Amygdala (tissue), 56 donors: ENCODE measurements at places on chromosomes 5 and 9.
A peak's percentile ranks its signal among the peaks of the same experiment; 100 is the strongest.

DNA sequence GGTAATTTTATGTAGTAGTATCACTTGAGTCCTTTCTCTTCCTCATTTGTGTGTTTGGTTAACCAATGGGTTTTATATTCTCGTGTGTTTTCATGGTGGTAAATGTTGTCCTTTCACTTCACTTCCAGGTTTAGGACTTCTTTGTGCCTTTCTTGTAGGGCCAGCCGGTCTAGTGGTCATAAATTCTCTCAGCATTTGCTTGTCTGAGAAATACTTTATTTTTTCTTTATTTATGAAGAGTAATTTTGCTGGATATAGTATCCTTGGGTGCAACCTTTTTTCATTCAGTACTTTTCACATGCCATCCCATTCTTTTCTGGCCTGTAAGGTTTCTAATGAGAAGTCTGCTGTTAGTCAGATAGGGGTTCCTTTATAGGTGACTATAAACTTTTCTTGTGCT lies 107.1 kb downstream of the GNA14 start:
- no peak for DNase-seq

DNA sequence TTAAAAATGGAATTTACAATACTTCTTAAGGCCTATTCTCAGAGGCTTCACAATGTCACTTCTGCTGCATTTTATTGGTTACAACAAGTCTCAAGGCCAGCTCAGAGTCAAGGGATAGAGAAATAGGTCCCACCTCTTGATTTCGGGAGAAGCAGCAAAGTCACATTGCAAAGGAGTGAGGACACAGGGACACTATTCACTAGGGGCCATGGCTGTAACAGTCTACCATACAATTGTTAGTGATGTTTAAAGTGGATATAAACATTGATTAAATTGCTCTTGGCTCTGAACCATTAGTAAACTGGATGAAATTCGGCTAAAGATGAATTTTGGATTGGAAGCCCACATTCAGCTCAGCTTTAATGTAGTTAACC lies 21.7 kb upstream of the CMBL start:
- no peak for DNase-seq

DNA sequence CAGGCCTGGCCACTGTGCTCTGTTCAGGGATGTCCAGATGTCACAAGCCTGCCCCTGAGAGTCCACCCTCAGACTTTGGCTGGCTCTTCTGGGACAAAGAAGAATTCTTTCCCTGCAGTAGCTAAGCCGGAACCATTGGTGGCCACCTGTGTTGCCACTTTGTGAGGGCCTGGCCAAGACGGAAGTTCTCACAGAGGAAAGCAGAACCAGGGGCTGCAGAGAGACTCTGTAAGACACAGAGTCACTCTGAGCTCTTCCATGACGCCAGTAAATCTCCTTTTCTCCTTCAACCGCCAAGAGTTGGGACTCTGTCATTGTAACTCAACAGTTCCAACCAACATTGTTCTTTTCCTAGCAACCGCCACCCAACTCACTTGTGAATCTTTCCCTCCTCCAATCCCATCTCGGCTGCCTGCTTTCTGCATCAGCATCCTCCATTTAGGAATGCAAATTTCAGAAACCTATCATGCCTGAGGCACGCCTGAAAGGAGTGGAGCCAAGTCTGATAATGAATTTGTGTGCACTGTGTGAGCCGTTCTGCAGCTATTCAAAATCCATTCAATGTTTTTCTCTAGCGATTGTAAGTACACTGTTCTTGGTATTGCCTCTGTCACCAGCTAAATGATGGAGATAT lies 37.8 kb upstream of the ATP6V1G1 start:
- no peak for DNase-seq

DNA sequence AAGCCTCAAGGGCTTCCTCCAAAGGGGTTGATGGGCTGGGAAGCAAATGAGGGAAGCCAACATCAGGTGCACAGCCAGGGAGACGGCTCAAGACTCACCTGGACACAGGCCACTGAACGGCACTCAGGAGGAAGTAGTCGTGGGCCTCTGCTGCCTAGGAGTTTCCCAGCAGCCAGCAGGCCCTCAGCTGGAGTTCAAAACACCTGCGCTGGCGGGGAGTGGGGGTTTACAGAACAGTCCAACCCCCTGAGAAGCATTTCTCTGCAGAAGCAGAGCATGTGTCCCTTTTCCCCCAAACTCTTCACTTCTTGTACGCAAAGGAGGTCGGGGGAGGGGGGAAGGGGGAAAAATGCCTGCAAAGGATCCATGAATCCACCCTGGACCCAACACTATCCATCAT lies 2.3 kb downstream of the WHRN start:
- DNase-seq: no peak

DNA sequence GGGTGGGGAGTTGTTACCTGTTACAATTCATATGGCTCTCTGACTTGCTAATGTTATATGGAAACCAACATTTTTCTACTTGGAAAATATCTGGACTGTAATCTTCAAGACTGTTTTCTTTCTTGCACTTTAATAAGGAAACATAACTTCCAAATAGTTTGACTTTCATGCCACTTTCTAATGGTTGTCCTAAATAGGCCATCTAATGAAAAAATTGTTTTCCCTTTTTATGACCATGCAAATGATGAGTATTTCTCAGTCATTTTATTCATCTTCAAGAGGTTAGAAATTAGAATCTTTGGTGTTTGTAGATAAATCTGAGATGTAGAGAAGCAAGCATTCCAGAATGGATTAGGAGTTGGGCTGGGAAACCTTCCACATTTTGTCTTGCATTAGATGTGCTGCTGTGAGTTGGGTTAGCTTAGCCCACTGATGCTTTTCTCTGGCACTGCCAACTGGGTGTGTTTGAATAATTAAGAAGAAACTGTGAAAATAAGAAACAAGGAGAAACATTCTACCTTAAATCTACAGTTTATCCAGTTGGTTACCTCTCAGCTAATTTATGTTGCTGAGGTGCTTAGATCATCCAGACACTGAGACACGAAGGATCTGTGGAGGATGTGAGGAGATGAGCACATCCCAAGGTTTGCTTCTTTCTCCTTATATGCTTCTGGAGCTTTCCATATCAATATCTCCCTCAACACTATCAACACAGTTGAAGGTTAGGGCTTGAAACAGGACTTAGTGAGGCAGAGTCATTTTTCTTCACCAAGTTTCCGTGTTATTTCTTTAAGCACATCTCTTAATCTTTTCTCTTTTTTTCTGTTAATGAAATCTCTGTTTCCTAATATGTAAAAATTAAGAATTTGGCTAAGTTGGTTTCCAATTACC lies 2.7 kb downstream of the RASGRF2 start:
- no peak for DNase-seq

GRCh38 chr9:124520206-124520596 lies 13.0 kb upstream of the NR5A1 start:
- no peak for DNase-seq

- no peak for DNase-seq
These were observed 19.0 kb upstream of the GGTA1 start for GRCh38 chr9:121518634-121519033.

DNA sequence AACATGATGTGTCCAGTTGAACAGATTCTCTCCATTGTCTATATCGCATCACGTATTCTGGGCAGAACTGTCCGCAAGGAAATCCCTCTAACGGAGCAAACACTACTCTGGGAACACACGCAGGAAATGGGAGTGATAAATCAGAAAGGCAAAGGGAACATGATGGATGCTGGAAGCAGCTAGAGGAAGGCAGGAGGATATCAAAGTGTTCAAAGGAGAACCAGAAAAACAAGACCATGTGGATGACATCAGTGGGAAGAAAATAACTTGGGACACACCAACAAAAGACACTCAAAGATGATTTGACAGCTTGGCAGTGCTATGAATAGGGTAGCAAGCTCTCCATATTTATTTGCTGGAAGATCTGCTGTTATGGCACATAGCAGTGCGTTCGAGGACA lies 142.9 kb downstream of the PLK2 start:
- no peak for DNase-seq

DNA sequence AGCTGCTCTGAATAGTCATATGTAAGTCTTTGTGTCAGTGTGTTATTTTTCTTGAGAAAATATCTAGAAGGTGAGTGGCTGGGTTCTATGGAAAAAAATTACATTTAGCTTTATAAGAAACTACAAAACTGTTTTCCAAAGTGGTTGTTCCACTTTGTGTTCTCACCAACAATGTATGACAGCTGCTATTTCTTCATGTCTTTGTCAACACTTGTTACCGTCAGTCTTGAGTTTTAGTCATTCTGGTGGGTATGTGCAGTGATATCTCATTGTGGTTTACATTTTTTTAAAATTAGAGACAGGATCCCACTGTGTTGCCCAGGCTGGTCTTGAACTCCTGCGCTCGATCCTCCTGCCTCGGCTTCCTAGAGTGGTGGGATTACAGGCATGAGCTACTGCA lies 246.4 kb downstream of the PJA2 start:
- DNase-seq: no peak

GRCh38 chr5:11903121-11903613 lies 1.1 kb downstream of the CTNND2 start:
- no peak for DNase-seq

DNA sequence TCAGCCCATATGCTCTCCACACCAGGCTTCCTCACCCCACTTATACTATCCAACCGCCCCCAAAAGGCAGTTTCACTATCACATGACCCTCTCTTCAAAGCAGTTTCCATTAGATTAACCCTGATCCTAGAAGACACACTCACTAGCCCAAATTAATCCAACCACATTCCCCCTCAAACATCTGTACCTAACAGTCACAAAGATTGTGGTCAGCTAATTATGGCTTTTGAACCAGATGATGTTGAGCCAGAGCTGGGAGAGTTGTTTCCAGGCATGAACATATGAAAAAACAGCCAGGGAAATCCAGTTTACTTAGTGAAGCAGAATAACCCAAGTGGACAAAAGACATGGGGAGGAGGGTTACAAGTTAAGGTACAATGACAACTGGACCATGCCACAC lies 131.2 kb downstream of the SPOCK1 start:
- no peak for DNase-seq

- no peak for DNase-seq
These were observed 623.1 kb downstream of the BNC2 start for GRCh38 chr9:16247188-16247875.

DNA sequence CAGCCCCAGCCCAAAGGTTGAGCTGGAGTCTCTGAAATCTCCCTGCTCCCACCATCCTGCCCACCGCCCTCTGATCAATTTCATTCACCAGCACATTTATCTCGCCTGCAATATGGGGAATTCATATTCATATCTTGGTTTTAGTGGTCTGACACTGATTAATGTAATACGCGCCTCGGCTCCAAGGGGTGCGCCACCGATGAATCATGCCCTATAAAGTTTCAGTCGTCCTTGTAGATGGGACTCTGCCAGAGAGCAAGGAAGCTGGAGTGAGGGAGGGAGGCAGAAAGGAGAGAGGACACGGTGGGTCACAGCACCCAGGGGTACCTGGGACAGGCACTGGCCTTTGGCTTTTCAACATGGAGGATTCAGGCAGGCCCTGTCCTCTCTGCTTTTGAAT lies 8.9 kb downstream of the IRX1 start:
- no peak for DNase-seq

- DNase-seq: no peak
These were observed 301.4 kb upstream of the DAP start for GRCh38 chr5:11062397-11062796.

DNA sequence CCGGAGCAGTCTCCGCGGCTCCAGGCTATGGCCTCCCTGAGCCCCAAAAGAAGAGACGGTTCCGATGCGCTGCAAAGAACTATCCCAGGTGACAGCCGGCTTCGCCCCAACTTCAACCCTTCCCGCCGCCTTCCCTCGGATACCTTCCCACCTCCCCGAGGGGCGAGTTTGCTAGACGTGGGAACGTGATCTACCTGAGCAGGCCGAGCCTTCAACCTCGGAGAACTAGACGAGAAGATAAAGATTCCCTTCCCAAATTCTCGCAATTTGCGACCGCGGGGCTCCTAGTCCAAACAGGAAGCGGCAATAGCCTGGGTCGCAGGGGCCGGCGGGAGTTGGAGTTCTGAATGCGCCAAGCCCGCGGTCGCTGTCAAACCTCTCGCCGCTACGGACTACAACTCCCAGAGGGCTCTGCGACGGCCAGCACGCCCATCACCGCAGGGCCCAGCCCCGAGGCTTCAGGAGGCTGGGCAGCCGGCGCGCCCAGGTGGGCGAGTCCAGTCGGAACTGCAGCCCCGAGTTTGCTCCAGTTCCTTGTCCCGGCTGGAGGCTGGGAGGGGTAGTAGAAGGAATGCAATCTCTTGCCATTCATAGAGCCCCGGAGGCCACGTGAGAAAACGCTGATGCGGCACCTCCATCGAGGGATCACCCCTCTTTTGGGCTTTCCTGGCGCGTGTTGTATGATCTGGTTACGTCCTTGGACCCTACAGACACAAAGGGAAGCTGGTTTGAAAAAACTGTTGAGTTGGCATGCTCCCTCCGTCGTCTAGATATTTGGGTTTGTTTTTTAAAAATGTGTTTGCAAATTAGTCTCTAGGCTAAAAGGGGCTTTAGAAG lies at the start of gene SLC38A9:
TSS of gene SLC38A9 (minus strand) at position 302 of the 837 bp plus-strand sequence. CDS start 14,366 bp downstream, outside the sequence.
- peak; percentile 90 for DNase-seq

DNA sequence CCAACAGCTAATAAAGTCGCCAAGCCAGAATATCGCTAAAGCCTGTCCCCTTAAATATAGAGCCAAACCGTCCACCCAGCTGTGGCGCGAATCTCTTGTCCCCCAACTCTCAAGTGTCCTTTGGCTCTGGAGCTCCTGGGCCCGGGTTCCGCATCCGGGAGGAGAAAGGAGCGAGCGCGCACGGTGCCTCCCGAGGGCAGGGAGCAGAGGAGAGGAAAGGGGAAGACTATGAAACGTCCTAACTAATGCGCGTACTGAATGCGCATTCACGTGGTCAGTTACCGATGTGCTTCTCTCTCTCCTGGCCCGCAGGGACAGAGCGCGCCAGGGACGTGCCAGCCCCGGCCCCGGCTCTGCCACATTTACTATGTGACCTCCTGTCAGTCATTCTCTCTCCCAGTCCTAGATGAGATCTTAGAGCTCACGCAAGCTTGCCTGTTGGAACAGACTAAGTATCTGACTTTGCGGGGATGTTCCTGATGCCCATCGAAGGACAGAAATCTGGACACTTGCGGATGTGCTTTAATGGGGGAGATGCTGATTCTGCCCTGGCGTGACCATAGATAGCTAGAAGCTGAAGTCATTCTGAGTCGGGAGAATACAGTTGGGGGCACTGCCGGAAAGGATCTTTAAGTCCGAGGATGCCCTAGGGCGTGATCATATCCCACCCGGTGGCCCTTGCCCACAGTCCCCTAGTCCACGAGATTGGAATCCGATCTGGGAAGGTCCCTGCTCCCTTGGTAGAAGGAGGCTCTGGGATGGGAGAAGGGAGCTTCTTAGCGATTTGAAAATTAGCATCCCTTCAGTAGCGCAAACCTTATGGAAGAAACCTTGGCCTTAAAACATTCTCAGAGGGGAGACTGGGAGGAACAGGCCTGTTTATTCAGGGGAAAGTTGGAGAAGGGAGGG lies 5.7 kb upstream of the EBF1 start:
- DNase-seq: no peak

DNA sequence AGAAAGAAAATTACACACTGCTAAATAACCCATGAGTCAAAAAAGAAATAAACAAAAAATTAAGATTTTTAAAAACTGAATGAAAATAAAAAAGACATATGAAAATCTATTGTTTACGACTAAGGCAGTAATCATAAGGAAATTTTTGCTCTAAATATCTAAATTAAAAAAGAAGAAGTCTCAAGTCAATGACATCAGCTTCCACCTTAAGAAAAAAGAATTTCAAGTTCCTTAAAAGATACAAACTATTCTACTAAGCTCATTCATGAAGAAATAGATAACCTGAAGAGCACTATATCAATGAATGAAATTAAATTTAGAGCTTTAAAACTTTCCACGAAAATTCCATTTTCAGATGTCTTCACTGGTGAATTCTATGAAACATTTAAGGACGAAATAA lies 15.7 kb upstream of the STARD4 start:
- no peak for DNase-seq
